ENCODE measurements at places on chromosomes 11 and 22.

GRCh38 chr11:102666331-102666957 is 39.1 kb downstream of the MMP27 start:
- DNase-seq, result peak; percentile 53

DNA sequence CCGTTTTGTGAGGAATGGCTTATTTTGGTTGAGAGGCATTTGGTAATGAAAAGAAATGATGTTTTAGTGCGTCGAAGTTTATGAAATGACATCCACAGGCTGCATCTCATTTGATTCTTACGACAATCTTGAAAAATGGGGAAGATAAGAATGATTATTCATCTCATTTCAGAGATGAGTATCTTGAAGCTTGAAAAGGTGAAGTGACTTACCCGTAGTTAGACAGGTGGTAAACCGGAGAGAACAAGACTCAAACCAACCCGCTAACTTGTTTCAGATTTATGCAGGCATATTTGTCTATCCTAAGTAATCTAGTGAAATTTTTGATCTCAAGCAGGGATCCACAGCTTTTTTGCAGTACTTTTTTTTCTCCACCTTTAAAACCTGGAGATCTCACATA is 9.1 kb upstream of the SORL1-AS1 start:
- DNase-seq, result no peak

DNA sequence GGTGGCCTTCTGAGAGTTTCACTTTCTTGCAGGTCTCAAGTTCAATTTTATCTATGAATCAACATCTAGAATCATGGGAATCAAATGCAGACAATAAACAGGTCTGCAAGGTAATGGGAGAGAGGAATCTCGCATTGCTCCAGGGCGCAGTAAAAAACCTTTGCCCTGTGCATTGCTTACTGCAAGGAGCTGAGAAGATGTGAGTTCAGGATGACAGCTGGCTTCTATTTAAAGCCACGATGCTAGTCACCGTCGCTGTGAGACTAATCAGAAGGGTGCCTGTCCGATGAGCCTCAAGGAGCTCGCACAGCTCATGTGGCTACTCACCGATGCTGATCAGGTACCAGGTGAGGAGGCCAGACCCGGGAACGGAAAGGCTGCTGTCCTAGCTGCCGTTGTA is 30.2 kb upstream of the APOA1 start:
- DNase-seq, result no peak

GRCh38 chr11:56545531-56545930 is 2.5 kb upstream of the OR5M11 start:
- DNase-seq, result no peak

GRCh38 chr11:129657866-129658525 is 157.7 kb upstream of the TMEM45B start:
- DNase-seq, result no peak

DNA sequence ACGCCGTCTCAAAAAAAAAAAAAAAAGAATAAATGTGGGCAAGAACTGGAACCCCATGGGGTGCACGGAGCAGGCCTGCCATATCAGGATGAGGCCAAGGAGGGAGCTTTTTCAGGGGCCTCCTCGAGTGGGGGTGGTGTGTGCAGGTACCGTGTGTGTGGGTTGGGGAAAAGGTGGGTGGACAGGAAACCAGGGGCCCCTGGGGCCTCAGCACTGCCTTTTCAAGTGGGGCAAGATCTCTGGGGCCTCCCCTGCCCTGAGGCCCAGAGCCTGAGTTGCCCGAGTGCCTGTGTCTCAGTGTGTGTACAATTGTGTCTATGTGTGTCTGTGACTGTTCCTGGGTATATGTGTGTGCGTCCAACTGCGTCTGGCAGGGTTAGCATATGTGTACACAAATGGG is 23.8 kb downstream of the TEF start:
- no peak for DNase-seq

DNA sequence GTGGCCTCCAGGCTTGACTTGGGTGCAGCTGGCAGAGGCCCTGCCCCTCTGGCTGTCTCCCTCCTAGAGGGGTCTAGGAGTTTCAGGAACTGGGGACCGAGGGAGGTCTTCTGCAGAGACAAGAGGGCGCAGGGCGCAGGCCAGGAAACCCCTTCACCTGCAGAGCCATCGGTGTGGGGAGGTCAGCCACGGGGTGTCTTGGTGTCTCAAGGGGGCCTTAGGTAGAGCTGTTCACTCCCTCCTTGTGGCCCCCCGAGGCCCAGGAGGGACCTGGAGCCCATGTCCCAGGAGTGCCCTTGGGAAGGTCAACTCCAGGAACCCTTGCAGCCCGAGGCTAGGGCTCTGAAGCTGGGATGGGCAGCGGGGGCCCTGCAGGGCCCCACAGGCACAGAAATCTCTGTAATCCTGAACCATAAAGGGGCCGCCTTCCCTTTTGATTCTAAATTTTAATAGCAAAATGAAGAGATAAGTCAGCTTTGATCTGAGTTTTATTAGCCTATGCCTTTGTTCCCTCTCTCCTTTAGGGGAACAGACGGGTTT is 31.4 kb upstream of the TH start:
- no peak for DNase-seq

DNA sequence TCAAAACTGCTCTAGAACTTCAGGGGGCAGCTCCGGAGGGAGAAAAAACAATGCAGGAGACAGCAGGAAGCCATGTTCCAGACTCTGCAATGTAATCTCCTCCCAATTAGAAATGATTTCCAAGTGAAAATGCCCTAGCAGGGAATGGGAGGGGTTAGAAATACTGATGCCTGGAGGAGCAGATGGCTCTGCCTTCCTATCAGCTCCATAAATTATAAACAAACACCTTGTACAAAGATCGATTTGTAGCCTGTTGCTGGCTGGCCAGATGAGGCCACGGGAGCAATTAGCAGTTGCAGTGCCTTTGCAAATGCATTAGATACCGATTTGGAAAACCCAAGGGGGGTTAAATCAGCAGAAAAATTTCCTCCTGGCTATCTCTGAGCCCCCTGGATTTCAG is 46.6 kb upstream of the CHRM4 start:
- DNase-seq, result no peak
